ENCODE measurements at places on chromosomes 6 and 20.

DNA sequence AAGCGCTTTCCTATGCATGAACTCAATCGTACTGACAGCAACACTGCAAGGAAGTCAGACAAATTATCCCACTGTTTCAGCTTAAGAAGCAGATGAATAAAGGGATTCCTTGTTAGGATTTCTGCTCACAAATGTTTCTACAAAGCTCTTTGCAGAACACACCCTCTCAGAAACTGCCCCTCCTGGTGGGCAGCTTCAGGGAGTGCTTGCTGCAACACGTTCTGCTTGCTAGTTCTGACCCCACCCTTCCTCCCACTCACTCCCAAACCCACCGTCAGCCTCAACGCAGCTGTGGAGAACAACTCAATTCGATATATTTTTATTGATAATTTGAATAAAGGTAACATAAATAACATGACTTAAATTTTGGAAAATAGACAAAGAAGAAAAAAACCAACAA is 250.8 kb upstream of the PRDM1 start:
- DNase-seq: no peak

DNA sequence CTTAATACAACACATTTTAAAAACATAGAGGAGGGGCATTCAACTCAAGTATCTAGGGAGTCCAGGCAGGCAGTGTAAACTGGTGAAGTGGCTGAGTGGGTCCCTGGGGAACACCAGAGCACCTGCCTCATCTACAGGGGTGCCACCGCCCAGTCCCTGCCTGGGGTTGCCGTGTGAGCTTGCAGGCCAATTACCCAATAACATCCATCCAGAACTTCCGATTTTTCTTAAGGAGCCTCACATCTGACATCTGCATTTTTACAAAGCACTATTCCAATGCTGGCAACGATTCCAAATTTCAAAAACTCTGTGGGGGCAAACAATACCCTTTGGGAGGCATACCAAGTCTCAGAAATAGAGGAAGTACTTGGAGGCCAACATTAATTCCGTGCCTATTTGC is 288.4 kb upstream of the TSHZ2 start:
- DNase-seq: no peak

GRCh38 chr6:28789553-28790083 is 134.2 kb downstream of the TRIM27 start:
- DNase-seq: no peak

DNA sequence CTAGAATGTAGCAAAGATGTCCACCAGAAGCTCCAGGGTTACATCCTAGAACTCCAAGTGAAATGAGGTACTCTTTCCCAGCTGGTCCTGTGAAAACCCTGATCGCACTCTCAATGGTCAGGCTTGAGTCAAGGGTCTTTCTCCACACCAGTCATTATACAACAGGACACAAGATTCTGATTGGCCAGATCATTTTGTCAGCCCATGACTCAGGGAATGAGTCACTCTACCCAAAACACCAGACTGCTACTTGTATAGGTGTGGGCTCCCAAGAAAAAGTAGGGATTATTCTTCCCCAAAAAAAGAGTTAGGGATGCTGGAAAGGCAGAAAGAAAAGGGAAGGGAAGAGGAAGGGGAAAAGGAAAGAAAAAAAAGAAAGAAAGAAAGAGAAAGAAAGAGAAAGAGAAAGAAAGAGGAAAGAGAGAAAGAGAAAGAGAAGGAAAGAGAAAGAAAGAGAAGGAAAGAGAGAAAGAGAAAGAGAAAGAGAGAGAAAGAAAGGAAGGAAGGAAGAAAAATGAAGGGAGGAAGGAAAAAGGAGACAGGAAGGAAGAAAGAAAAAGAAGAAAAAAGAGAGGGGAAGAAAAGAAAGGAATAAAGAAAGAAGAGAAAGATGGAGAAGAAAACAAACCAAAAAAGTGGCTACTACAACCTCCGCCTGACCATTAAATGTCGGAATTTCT is 30.5 kb downstream of the ANKEF1 start:
- no peak for DNase-seq

DNA sequence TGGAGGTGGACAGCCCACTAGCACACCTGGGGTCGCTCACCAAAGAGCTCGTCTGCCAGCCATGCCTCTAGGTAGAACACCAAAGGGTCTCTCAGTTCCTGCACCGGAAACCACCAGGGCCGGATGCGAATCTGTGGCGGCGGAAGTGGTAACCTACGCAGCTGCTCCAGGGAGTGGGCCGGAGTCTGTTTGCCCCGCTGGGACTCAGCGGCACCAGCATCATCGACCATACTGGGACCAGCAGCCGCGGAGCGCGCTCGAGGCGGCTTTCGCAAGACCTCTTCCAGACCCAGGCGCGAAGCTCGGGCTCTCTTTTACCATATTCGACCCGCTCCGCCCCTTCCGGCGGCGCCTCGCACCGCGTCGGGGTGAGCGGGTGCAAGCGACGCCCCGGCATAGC is at the start of gene OOEP:
TSS of gene OOEP (minus strand) at position 335 of the 400 bp plus-strand sequence. CDS start at position 230, 105 bp downstream.
- DNase-seq: no peak

- DNase-seq: no peak
Measured at GRCh38 chr6:137019476-137020272, 25.1 kb downstream of the IL20RA start.

DNA sequence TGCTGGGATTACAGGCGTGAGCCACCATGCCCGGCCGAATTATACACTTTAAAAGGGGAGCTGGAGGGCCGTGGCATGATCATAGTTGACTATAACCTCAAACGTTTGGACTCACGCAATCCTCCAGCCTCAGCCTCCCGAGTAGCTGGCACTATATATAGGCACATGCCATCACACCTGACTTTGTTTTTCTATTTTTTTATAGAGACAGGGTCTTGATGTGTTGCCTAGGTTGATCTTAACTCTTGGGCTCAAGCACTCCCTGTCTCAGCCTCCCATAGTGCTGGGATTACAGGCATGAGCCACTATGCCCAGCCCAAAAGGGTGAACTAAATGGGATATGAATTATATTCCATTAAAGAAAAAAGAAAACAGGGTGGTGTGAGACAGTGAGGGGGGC is 7.8 kb downstream of the PTGIS start:
- DNase-seq: no peak

DNA sequence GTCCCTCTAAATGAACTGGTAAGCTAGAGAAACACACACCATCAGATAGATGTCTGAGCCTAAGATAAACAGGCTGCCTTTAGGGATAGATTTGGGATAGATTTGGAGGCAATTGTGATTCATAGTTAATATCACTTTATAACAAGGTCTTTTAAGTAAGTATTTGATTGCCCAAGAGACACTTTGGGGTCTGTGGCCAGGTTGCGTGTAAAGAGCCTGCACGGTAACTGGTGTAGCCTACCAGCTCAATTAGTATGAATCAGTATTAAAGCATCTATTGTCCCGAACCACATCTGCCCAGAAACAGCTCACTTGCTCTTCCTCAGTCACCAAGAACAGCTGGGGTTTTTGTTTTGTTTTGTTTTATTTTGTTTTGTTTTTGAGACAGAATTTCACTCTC is 193.3 kb downstream of the SASH1 start:
- DNase-seq: no peak

DNA sequence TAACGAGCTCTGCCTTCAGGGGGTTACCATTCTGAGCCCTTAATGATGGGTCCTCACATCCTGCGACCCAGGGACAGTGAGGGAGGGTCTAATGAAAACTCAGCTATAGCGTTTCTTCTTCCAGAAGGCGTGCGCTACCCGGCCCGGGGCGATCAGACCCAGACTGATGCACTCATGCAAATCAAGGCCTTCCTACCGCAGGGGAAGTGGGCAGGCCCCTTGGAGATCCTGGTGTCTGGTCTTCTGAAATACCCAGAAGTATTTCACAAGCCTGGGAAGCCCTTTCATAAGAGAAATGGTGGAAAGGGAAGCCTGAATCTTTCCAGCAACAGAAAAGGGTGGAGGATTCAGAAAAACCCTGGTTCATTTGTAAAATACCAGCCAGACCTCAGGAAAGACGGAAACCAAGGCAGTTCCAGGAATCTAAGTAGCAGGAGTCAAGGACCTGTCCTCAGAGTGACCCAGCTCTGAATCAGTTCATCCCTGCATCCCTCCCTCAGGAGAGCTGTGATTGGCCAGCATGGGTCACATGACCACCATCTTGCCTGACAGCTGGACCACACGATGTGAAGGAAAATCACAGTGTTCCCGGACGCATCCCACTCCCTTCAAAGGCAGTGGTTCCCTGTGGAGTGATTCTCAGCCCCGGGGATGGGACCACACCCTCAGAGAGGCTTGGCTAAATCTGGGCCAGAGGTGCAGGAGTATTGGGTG is 12.7 kb downstream of the BFSP1 start:
- DNase-seq: no peak

DNA sequence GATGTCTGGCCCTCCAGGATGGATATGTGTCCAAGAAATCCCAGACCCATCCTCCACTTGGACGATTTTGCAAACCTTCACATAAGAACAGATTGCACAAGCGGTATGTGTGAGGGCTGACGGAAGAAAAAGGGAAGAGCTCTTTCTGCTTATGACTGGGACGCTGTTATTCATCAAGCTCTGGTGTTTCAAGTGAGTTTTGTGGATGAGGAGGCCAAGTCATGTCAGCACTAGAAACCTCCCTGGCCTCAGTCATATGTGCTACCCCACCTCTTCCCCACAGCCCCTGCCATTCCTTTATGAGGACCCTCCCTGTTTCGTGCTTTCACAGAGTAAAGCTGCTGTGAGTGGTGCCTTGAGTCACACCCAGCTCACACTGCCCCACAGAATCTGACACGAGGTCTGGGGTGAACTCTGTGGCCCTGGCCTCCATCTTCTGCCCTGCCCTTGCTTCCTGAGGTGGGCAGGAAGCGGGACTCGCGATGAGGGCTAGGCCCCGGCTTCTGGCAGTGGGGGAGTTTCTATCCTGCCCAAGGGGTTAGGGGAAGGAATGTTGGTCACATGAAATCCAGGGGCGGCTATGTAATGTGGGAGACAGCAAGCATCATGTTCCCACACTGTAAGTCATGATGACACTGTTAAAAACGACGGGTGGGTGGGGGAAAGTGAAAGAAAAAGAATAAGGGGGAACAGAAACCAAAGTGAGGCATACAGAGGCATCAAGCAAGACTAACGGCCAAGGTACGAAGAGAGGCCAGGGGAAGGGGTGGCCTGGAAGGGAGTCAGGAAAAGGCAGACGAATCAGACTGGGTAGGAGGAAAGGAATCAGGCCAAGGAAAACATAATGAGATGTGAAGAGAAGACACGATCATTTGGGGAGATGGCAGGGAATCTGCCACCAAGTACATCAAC is 78.1 kb downstream of the PRDM1 start:
- DNase-seq: no peak

GRCh38 chr20:57274299-57274698 is 7.9 kb upstream of the BMP7 start:
- no peak for DNase-seq

GRCh38 chr6:136956590-136957544 is 34.8 kb downstream of the SLC35D3 start:
- DNase-seq: no peak
